ENCODE measurements at places on chromosomes 1 and 21. TPM values are rescaled to one million over a fixed set of nuclear protein-coding genes. Genes with fewer than 3 reads are reported as not detected.

DNA sequence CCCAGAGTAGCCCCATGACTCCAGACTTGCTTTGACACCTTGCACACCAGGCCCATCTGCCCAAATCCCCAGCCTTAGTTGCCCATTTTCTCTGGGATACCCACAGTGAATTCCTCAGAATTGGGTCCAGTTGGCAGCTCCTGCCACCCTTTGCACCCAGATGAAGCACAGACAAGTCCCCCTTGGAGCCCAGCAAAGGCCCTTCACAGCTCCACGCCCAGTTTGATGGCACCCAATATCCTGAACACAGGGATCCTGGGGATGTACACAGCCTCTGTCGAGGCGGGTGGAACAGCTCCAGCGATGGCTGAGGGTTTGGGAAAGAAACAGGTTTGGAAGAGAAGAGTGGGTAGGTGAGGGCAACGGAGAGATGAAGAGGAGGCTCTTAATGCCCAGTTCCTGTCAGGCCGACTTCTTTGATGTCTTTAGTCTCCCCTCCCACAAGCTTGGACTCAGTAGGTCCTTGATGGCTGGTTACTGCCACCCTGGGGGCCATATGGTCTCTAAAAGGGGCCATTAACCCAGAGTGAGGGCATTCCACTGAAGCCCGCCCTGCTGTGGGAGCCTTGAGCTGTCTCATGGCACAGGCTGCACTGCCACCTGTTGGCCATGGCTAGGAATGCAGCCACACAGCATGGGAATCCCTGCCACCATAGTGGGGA is 21.7 kb downstream of the TMEM53 start:
- H3K4me1 ChIP-seq = no peaks in the 10 kb centered on the region
- no peaks in the 10 kb centered on the region for H3K36me3 ChIP-seq
- DNase-seq = peak; percentile 71
- 0 out of 2 replicates have a peak overlapping the region, but pooled peaks have one; percentile 24 for H3K27ac ChIP-seq
- no peak overlapping the region for H3K4me3 ChIP-seq

DNA sequence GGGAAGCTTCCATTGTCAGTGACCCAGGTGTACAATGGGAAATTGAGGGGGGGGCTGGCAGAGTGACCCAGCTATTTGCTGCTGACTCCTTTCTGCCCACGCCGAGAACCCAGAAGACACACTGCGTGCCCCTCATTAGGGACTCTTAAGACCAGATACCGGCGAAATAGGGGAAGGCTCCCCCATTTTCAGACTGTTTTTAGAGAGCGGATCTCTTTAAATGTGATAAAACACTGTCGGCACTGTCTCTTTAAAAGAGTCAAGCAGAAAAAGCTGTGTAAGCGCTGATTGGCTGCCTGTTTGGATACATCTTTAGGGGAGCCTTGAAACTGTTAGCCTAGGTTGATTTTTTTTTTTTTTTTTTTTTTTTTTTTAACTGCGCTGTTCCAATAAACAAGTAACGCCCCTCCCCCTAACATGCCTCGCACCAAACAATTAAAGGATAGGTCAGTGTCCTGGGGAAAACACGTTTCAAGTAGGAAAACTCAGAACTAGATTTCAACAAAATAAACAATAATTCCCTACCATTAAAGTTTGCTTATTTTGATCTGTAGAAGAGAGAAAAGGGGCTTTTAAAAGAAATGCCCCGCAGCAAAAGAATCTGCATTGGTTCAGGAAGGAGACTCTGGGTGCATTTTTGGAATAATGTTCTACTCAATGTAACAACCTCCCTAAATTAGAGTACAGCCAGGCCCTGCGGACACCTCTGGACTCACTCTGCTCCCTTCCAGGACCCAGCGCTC is 1.4 kb upstream of the SSBP3 start:
- H3K4me3 ChIP-seq = peak overlapping the region; percentile 57
- H3K36me3 ChIP-seq = no peaks in the 10 kb centered on the region
- H3K27me3 ChIP-seq = no peaks in the 10 kb centered on the region
- H3K4me1 ChIP-seq = peaks cover 19% of the 10 kb centered on the region

POGK gene
- total RNA-seq = 49.5 TPM

- DNase-seq = no peak
- no peak overlapping the region for H3K4me3 ChIP-seq
- no peak overlapping the region for H3K27ac ChIP-seq
- no peaks in the 10 kb centered on the region for H3K4me1 ChIP-seq
- peaks cover 25% of the 10 kb centered on the region for H3K36me3 ChIP-seq
These were observed 14.3 kb downstream of the BTG3 start for GRCh38 chr21:17598437-17598836.

DNA sequence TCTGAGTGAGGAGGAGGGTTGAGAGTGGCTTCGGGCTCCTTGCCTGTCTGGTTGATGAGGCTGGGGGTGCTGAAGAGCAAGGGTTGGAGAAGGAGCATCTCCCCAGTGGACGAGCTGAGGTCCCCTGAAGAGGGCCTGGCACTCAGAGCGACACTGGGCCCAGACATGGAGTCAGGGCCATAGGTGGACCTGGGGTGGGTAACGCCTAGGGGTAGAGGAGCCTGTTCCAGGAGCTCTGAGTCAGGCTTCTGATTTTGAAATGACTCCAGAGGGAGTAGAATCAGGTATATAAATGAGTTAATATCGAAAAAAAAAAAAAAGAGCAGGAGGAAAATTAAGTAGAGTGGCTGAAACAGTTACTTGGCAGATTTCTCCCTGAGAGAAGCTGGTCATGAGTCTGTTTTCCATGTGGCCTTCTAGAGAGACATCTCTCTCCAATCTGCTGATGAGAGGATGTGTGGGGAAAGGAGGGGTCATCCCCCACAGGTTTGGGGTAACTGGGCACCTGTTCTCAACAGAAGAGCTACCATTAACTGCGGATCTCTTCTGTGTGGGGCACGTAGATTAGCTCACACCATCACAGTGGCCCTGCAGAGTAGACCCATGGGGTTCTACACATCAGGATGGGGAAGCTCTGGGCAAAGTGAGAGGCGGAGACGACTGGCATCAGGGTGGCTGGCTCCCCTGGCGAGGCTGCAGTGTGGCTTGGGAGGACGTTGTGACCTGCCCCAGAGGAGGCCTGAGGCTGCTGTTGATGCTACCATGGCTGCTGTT is 115.5 kb downstream of the DHRS3 start:
- no peak overlapping the region for H3K4me3 ChIP-seq
- no peaks in the 10 kb centered on the region for H3K36me3 ChIP-seq
- no peaks in the 10 kb centered on the region for H3K27me3 ChIP-seq
- DNase-seq = no peak

- no peak for DNase-seq
- no peaks in the 10 kb centered on the region for H3K4me1 ChIP-seq
- H3K36me3 ChIP-seq = no peaks in the 10 kb centered on the region
These were observed 841.1 kb downstream of the USP25 start for GRCh38 chr21:16570856-16571255.

GRCh38 chr1:172145231-172145651 is 275.2 kb upstream of the C1orf105 start:
- H3K36me3 ChIP-seq = no peaks in the 10 kb centered on the region
- no peak overlapping the region for H3K4me3 ChIP-seq
- peaks cover 13% of the 10 kb centered on the region for H3K4me1 ChIP-seq
- no peaks in the 10 kb centered on the region for H3K27me3 ChIP-seq

AUNIP gene
- total RNA-seq = 12.2 TPM

INTS11 gene
- 114 TPM for total RNA-seq

- H3K27ac ChIP-seq = no peak overlapping the region
- H3K4me3 ChIP-seq = no peak overlapping the region
- no peaks in the 10 kb centered on the region for H3K4me1 ChIP-seq
- no peak for DNase-seq
- no peaks in the 10 kb centered on the region for H3K27me3 ChIP-seq
These were observed 6.5 kb upstream of the MFAP2 start for GRCh38 chr1:16986962-16987361.

DNA sequence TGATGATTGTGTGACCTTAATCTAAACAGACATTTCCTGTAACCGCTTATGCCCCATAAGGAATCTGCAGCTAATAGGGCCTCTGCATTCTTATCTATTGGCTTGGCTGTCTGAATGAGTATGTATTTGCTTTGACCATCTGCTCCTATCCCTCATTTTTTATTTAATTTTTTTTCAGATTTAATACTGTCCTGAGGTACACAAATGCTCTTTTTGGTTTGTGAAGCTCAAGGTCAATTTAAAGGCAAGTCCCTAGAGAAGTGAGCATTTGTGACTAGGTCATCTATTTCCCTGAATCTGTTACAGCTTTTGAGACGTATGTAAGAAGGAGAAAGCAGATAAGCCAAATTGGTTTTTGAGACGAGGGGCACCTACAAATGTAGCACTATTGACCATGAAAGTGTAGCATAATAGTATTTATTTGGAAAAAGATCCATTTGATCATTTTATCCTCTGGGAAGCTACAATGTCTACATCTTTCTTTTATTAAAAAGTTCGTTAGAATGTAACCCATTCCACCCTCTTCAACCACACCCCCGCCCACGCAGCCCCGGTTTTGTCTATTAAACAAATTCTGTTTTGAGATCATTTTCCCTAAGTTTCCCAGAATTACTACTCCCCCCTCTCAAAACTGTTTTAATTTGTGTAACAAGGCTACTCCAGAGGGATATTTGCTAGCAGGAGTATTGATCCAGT is 69.2 kb upstream of the HSPA13 start:
- H3K4me1 ChIP-seq = no peaks in the 10 kb centered on the region
- no peaks in the 10 kb centered on the region for H3K36me3 ChIP-seq
- no peaks in the 10 kb centered on the region for H3K27me3 ChIP-seq
- H3K4me3 ChIP-seq = no peak overlapping the region

- no peak for DNase-seq
- H3K36me3 ChIP-seq = no peaks in the 10 kb centered on the region
- H3K4me1 ChIP-seq = peaks cover 18% of the 10 kb centered on the region
- H3K27ac ChIP-seq = peak overlapping the region; percentile 76
These were observed 93.5 kb downstream of the SIK1 start for GRCh38 chr21:43333298-43334062.

- no peaks in the 10 kb centered on the region for H3K36me3 ChIP-seq
- DNase-seq = no peak
- H3K4me1 ChIP-seq = peaks cover 3% of the 10 kb centered on the region
- no peak overlapping the region for H3K27ac ChIP-seq
- peaks cover 6% of the 10 kb centered on the region for H3K27me3 ChIP-seq
These were observed 22.7 kb upstream of the ARF1 start for GRCh38 chr1:228059634-228060457.

- no peak overlapping the region for H3K27ac ChIP-seq
- H3K4me3 ChIP-seq = no peak overlapping the region
- no peak for DNase-seq
- no peaks in the 10 kb centered on the region for H3K4me1 ChIP-seq
These were observed 96.6 kb upstream of the B3GALT2 start for GRCh38 chr1:193283016-193283415.

KIRREL1 gene
- total RNA-seq = 145 TPM

- DNase-seq = no peak
- no peak overlapping the region for H3K27ac ChIP-seq
- H3K4me3 ChIP-seq = no peak overlapping the region
- peaks cover 10% of the 10 kb centered on the region for H3K4me1 ChIP-seq
These were observed 34.5 kb downstream of the EPS15 start for GRCh38 chr1:51484591-51484990.

DNA sequence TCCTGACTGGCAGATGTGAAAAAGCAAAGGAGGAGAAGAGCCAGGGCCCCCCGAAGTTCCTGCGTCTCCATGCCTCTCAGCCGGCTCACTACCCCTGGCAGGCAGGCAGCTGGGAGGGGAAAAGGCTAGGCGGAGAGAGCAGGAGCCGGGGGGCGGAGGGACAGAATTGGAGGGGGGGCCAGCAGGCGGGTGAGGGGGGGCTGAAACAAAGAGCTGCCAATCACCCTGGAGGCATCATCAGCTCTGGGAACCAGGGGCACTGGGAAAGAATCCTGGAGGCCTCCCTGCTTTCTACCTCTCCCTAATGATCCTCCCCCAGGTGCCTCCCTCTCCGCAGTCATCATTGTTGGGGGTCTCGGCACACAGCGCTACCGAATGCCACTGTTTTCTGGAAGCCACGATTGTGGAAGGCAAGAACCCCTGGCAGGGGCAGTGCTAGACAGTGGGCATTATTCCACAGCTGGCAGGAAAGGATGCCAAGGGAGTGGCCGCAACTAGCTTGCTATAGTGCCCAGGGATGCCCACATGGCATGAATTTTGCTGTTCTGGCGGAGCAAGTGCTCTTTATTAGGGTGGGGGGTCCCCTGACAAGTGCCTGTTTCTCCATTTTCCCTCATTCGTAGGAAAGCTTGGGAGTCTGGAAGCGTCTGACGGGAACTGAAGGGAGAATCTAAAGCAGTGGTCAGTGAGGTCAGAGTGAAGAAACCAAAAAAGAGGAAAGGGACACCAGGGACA is at the start of gene THBS3:
THBS3 (minus strand) TSS at position 92 of the 735 bp plus-strand sequence; CDS start at position 71, 21 bp downstream.
- no peaks in the 10 kb centered on the region for H3K27me3 ChIP-seq
- H3K36me3 ChIP-seq = peaks cover 6% of the 10 kb centered on the region

DNA sequence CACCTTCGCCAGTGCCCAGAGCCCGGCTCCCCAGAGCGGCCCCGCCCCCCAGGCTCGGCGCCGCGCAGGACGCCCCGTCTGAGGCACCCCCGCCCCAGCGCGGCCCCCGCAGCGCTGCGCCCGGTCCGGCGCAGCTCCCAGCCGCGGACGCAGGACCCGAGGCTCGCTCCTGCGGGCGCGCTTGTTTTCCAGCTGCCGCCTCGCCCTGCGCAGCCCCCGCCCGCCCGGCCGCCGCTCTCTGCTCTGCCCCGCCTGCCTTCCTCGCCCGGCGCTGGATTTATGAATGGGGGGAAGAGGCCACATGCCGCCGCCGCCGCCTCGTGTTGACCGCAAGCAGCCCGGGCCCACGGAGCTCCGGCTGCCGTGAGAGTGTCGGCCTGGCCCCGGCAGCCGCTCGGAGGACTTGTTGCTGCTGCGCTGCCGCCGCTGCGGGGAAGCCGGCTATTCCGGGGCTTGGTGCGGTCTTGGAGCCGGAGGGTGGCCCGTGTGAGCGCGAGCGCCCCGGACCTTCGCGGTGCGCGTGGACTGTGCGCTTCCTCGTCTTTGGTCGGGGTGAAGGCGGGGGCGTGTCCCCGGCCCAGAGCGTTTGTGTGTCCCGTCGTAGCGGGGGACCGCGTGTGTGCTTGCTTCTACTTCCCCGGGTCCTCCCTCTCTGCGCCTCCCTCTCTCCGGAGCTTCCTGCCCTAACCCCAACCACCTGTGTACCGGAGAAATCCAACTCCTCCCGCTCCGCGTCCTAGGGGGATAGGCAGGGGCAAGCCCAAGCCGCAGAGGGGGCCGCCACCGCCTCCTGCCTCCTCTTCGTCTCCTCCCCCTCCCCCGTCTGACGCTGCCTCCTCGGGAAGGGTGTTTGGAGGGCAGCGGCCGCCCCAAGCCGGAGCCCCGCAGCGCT is 736 bp downstream of the KCNC4 start:
- H3K4me3 ChIP-seq = peak overlapping the region; percentile 58
- peak overlapping the region; percentile 34 for H3K27ac ChIP-seq
- peaks cover 22% of the 10 kb centered on the region for H3K4me1 ChIP-seq
- no peaks in the 10 kb centered on the region for H3K36me3 ChIP-seq
- no peaks in the 10 kb centered on the region for H3K27me3 ChIP-seq

DNMT3L gene
- not detected for total RNA-seq

Measured in Panc1 (cell line).